Hepatic stellate cell (primary cell): ENCODE measurements at places on chromosomes 1 and 21.

- DNase-seq: no peak
These were observed 43.3 kb downstream of the SLC37A1 start for GRCh38 chr21:42556960-42557359.

GRCh38 chr1:43529206-43529731, 1.4 kb upstream of the PTPRF start:
- DNase-seq: peak; percentile 87

DNA sequence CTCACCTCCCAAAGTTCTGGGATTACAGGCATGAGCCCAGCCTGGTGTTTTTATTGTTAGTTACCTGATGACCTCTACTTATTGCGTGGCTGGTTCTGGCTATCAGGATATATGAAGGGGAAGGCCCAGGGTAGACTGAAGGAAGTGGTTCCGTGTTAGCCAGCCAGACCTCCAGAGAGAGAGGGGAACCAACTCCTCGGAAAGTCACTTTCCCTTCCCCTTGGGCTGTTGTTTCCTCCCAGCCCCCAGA, 2.5 kb upstream of the RCSD1 start:
- no peak for DNase-seq

- DNase-seq: no peak
These were observed 40.7 kb downstream of the VTCN1 start for GRCh38 chr1:117169871-117170596.

- DNase-seq: peak; percentile 46
These were observed 1.6 kb downstream of the LMO4 start for GRCh38 chr1:87330057-87330884.

GRCh38 chr21:40717028-40717427, 129.9 kb downstream of the DSCAM start:
- no peak for DNase-seq
